ENCODE measurements at places on chromosomes 1 and 21.

- DNase-seq, result no peak
Observed at GRCh38 chr1:109537450-109538178, 2.1 kb upstream of the GPR61 start.

GRCh38 chr1:68232289-68233148, at the start of gene WLS:
Gene WLS, minus strand, starts transcription at chr1:68232523. Its CDS starts 224 bp downstream, at chr1:68232299.
- DNase-seq, result peak; percentile 92

- no peak for DNase-seq
Observed at GRCh38 chr1:215471463-215471862, 95.6 kb upstream of the KCTD3 start.

GRCh38 chr1:224435318-224435763, 744 bp upstream of the WDR26 start:
- DNase-seq, result peak; percentile 8

- DNase-seq, result no peak
Observed at GRCh38 chr1:37825506-37825905, 17.5 kb upstream of the YRDC start.

Measured in Ammon's horn (tissue), 1 donor.